Posterior vena cava (tissue), 2 donors: ENCODE measurements at places on chromosomes 2 and 18. TPM values are rescaled to one million over a fixed set of nuclear protein-coding genes. Genes with fewer than 3 reads are reported as not detected.

- DNase-seq, result peak; percentile 45
Measured at GRCh38 chr2:233056961-233057605, 3.1 kb upstream of the INPP5D start.

DNA sequence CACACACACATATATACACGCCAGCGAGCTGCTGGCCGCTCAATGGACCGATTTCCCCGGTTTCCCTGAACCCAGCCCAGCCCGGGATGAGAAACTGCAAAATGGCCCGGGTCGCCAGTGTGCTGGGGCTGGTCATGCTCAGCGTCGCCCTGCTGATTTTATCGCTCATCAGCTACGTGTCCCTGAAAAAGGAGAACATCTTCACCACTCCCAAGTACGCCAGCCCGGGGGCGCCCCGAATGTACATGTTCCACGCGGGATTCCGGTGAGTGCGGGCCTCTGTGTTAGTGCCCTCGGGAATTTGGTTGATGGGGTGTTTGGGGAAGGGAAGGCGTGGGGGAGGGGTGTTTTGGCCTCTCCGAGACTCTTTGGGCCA, 392 bp downstream of the ST8SIA3 start:
- no peak for DNase-seq

The PPP1R1C gene
- total RNA-seq, result 0.93 TPM

DNA sequence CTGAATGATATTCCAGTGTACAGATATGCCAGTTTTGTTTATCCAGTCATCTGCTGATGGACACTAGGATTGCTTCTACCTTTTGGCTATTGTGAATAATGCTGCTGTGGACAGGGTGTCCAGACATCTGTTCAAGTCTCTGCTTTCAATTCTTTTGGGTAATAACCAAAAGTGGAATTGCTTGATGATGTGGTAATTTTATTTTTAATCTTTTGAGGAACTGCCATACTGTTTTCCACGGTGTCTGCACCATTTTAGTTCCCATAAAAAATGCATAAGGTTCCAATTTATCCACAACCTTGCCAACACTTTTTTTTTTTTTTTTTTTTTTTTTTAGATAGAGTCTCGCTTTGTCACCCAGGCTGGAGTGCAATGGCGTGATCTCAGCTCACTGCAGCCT, 141.9 kb upstream of the REV1 start:
- DNase-seq, result no peak

The IL1RN gene
- 1.7 TPM for total RNA-seq

GRCh38 chr18:24482821-24483220, 22.4 kb downstream of the HRH4 start:
- no peak for DNase-seq

DNA sequence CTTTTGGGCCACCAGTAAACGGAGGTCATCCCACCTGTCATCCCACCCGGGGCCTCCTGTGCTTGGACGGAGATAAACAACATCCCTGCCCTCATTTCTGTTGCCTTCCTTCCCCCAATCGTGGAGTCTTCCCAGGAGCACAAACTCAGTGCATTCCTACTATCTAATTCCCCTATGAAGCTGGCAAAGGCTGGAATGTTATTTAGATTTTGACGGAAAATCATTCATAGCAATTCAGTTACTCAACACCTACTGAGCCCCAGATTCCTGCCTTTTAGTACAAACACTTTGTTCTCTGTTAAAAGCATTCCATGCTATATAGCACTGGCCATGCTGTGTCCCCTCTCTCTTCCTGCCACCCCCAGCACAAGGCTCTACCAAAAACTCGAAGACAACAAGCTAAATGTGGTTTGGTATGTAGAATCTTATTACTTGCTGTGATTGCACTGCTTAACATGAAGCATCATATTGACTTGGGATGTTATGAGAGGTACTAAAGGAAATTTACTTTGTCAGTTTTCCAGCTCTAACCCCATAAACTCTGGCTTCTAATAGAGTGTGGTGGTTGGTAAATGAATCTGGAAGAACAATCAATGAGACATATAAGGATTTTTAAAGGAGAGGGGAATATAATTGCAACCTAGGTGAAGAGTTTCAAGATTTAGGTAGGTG, 32.3 kb upstream of the IMPA2 start:
- DNase-seq, result no peak

DNA sequence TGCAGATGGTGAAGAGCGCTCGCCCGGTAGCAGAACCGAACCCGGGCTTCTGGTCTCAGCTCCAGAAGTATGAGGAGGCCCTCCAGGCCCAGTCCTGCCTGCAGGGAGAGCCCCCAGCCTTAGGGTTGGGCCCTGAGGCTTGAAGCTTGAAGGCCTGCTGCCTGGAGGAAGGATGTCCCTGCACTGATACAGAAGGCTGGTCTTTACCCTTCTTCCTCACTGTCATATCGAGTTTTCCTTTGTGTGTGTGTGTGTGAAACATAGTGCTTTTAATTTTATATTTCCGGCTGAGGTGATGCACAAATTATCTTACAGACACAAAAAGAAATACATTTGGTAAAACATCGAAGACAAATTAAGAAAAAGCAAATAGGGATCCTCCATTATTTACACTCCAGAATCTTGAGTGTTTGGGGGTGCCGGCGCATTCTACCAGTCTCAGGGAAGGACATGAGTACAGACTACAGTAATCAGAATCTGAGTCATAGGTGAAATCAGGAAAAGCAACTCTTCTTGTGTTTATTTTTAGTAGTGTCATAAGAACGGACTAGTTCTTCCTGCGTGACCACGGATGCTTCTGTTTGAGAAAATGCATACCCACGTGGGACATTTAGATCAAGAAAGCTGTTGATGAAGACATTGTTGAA, 1.3 kb downstream of the DUSP28 start:
- peak; percentile 29 for DNase-seq

DNA sequence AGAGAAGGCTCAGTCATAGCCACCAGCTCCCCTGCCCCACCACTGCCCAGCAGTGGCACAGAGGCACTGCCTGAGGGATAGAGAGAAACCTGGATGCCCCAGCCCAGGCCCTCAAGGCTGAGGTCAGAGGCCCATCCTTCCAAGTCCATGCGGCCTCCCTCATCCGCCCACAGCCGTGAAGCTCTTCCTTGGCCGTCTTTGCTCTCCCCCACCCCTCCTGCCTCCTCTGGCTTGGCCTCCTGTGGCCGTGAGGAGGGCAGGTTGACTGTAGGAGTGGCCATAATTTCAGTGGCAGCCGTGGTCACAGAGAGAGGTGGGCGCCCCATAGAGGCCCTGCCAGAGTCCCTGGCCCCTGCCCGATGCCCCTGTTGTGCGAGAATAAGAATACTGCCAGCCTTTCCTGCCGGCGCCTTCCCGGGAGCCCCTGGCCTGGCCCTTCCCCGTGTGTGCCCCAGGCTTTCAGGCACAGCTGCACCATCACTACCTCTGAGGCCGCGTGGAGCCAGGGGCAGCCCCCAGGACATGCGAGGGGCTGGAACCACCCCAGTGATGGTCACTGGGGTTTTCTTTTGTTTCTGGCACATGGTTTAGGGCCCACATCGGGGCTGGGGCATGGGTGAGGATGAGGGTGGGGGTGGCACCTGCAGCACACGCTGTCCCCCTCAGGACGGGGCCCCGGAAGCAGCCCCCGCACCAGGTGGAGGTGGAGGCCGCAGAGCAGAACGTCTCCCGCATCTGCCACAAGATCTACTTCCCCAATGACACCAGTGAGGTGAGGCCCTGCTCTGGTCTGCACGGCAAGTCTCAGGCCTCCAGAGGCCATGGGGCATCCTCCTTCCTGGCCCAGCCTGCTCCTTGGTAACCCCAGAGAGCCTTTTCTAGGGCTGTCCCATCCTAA, 13.1 kb upstream of the GPR17 start:
- no peak for DNase-seq

The DHX57 gene
- total RNA-seq, result 21.0 TPM

The NPC1 gene
- 36.2 TPM for total RNA-seq

DNA sequence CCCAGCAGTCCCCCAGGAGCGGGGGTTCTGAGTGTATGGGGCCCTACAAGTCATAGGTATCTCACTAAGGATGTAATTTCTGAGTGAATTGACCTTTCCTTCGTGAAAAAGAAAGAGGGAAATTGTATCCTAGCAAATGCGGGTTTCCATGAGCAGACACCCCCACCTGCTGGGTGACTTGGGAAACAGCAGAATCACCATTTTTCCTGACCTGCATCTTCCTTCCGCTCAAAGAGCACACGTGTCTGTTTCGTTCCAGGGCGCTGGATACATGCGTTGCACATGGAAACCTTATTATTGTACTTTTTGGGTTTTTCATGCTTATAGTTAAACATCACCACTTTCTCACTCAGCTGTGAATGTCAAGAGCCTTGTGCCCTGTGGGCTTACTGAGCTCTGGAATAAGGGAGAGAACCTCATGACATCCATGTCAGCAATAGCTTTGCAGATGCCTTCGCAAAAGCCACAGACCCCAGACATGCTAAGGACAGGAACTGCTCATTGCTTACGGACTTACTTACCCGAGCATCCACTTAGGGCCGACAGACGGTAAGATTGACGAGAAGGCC, 132.8 kb downstream of the TPO start:
- DNase-seq, result no peak

DNA sequence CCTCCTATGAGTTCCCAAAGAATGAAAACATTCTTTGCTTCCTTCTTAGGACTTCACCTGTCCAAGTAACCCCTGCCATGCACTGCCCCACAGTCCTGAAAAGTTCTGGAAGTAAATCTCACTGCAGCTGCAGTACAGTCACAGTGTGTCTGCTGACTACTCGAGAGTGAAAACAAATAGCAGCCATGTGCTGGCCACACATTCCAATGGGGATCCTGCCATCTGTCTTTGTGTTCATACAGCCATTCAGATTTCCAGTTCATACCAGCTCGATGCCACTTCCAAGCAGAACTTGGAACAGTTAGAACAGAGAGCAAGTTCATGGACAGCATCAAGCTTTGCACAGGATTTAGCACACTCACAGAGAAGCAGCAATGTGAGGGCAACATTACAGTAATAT, 629.9 kb upstream of the ACVR2A start:
- no peak for DNase-seq

The RAPGEF4 gene
- 4.5 TPM for total RNA-seq

The PARD3B gene
- 48.1 TPM for total RNA-seq
